ENCODE measurements at places on chromosomes 5 and 9.

DNA sequence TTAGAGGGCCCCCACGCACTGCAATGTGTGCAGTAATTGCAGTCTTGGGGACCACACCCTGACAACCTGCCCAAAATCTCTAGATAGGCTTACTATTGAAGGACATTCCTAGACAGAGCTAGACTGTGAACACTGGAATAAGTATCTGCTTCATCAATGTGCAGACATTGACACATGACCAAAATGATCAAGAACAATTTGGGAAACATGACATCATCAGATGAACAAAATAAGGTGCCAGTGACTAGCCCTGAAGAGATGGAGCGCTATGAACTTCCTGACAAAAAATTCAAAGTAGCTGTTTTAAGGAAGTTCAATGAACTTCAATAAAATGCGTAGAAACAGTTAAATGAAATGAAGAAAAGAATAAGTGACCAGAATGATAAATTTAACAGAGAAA, 15.3 kb downstream of the EGFLAM start:
- DNase-seq, result no peak

GRCh38 chr9:131468031-131468430, 34.7 kb upstream of the POMT1 start:
- no peak for DNase-seq

GRCh38 chr9:120478208-120478607, 101.8 kb downstream of the CDK5RAP2 start:
- DNase-seq, result no peak

- no peak for DNase-seq
These were observed 29.3 kb upstream of the CPEB4 start for GRCh38 chr5:173858670-173859407.

- DNase-seq, result no peak
These were observed 12.1 kb downstream of the CPLX2 start for GRCh38 chr5:175883506-175883905.

- DNase-seq, result peak; percentile 86
These were observed 257.7 kb downstream of the TLE1 start for GRCh38 chr9:81431641-81432040.

DNA sequence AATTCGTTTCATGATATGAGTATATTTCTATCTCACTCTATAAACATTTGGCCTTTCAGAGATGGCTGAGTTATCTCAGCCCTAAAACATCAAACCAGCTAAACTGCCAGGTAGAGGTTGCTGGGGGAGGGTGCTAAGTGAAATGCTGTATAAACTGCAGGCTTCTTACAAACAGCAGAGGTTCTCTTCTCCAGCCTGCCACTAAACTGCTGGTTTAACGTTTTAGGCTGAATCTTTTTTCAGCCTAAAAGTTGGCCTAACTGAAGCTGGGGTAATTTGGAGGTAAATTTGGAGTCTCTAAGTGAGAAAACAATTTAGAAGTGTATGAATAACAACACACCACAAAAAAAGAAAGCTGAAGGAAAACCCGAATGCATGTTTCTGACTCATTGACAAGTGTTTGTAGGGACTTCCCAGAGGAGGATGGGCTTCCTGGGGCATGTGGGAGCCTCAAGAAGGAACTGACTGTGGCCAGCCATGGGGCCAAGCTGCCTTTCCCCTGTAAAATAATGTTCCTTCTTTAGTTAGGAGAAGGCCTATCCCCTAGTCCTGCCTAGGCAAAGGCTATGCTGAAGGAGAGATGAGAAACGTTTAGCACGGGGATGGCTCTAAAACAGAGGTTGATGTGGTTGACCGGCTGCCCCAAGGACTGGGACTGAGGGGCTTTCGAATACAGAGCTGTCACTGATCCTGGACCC, 44.3 kb downstream of the SLC28A3 start:
- DNase-seq, result no peak

DNA sequence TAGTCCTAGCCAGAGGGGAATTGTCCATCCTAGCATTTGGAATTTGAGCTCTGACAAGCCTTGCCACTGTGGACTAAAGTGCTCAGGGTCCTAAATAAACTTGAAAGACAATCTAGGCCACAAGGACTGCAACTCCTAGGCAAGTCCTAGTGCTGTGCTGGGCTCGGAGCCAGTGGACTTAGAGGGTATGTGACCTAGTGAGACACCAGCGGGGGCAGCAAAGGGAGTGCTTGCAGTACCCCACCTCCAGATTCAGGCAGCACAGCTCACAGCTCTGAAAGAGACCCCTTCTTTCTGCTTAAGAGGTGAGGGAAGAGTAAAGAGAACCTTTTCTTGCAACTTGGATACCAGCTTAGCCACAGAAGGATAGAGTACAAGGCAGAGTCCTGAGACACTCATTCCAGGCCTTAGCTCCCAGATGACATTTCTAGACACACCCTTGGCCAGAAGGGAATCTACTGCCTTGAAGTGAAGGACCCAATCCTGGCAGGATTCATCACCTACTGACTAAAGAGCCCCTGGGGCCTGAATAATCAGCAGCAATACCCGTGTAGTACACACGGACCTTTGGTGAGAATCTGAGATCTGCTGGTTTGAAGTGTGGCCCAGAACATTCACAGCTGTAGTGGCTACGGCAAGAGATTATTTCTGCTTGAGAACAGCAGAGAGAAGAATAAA, 164.6 kb downstream of the CCDC171 start:
- DNase-seq, result no peak

DNA sequence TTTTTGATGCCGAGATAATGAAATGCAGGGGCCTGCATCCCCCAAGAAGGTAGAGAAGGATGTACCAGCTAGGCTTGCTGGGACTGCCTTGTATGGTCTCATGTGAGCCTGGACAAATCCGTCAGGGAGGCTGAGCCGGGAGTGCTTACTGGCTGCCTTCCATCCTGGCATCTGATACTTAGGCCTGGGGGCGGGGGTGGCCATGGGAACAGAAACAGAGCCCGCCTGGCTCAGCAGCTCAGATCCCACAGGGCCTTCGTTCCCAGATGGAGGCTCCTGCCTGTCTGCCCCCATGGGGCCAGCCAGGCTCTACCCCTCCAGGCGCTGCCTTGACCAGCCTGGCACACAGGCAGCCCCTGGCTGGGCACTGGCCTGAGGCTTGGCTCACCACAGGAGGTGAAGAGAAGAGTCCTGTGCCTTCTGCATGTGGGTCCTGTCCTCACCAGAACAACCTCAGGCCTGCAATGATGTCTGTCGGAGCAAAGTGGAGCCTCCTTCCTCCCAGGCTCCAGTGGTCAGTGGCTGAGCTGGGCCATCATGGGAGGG, 10.5 kb upstream of the SPATA31E1 start:
- no peak for DNase-seq

GRCh38 chr5:66595756-66596635, at the start of gene MAST4:
Gene MAST4 (plus strand): TSS chr5:66596393. CDS start chr5:66596656, 263 bp downstream.
- peak; percentile 30 for DNase-seq

DNA sequence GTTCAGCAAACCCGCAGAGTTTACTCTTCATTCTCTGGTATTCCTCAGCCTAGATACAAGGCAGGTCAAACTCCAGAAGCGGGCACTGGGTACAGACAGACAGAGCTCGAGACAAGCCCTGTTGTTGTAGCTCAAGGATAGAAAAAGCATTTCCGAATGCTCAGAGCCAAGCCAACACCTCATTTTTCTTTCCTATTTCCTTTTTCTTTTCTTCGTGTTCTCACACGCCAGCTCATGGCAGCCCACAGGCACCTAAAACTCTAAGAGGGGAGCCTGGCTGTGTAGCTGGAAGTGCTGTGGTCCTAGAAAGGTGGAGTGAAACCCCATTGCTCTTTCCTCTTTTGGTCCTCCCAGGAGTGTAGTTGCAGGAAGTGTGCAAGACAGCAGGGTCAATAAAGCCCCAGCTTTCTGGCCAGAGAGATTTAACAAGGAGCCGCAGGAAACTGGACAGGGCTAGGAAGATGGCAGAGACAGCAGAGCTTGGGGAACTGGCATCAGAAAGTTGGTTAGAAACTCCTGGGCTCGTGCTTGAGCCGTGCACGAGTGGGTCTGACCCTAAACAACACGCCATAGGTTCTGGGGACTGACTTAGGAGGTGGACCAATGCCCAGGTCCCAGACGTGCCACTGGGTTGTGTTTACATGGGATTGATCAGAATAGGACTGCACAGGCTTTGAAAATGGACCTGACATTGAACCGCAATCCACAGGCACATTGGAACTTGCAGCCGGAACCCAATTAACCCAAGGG, 41.6 kb downstream of the ADAMTS2 start:
- DNase-seq, result no peak

- no peak for DNase-seq
These were observed 1241.3 kb downstream of the MAT2B start for GRCh38 chr5:164746723-164747122.

DNA sequence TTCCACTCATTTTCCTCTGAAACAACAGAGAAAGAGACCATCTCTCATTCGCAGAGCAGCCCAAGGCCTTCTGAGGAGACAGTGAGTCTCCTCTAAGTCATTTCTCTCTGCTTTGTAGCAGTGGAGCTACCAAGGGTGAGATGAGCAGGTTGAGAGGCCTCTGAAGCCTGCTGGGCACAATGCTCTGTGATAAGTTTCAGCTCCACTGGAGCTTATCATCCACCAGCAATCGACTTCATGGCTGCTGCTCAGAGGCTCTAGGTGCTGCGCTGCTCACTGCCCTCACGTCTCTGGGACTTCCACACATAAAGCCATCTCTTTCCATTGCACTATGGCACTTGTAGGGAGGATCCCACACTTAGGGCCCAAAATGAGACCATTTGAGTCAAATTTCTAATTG, 96.3 kb downstream of the CMYA5 start:
- no peak for DNase-seq

DNA sequence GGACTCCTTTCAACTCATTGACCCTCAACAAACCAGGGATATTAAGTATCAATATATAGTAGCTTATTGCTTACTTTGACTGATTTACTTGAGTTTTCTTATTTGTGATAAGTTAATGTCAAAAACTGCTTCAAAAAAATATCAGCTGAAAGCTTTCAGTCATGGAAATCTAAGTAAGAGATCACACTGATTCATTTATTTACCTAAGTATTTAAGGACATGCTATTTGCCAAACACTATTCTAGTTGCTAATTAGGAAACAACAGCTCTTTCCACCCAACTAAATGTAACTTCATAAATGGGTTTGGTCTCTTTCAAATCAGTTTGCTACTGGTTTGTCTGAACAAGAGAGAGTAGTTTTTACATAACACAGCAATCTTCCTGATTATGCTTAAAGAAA, 48.2 kb downstream of the CHD1 start:
- DNase-seq, result no peak

DNA sequence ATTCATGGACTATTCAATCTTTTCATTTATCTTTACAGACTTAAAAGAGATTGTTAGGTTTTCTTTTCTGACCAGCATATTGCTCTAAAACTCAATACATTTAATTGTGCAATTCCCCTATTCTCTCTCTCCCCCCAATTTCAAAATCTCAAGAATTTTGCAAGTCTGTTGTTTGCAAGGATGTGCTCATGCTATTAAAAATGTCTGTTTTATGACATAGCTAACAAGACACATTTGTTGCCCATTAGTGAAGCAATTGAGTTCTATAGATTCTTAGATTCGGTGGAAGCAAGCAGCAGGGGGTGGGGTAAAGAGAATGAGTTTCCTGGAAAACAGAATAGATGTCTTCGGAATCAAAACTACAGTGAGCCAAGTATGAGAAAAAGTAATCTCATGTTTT, 8.5 kb upstream of the CSNK1A1 start:
- DNase-seq, result no peak

DNA sequence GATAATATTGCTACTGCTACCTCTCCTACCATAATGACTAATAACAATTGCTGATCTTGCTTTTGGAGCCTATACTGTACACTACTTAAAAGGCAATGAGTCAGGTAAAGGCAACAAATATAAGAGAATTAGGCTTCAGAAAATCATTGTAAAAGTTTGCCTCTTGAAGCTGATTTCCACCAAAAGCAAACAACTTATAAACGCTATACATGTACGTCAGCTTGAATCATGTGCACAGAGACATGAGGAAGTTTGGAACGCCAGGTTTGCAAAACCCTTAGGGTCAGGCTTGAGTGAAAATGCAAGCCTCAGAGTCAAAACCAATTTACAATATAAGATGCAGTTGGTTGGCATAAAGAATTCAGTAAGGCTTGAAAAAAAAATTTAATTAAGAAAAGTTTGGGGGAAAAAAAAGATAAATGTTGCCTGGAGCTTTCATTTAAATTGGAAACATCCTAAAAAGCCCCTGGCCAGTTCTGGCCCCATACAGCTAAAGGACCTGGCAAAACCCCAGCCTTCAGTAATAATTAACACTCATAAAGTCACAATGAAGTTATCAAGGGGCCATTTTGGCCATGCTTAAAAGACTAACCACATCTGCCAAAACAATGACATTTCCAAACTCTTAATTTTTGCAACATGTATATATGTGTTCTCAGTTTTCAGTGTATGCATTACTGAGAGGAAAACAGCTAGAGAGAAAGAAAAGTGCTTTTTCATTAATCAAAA, 181.0 kb upstream of the NFIL3 start:
- DNase-seq, result no peak

DNA sequence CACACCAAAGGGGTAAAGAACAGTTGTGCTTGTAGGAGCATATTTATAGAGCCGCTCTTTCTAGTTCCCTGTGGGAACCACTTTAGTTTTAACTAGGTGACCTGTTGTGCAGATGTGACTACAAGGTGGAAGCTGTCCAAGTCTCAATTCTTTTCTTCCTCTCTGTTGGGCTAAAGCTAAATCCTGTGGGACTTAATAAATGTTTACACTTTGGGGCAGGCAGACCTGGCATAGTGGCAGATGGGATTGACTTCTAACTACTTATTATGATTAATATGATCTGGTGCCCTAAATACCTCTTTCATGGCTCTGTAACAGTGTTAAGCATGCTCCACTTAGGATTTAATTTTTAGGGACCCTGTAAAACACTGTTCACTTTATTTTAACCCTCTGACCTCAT, 265.3 kb downstream of the KCTD16 start:
- no peak for DNase-seq

DNA sequence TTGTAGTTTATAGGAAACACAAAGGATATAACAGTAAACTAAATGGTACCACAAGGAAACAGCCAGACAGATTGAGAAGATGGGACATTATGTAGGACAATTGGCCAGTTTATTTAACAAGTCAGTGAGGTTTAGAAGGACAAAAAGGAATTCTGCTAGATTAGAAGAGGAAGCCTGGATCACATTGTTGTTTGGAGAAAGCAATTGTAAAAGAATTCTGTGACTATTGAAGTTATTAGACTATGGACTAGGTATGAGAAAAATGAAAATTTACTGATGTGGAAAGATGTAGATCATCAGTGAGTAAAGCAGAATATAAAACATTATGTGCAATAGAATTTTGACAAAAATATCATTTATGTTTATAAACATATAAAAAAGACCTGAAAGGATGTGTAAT, 97.1 kb downstream of the CFAP95 start:
- DNase-seq, result no peak
